ENCODE measurements at places on chromosomes 5 and 9. TPM values are rescaled to one million over a fixed set of nuclear protein-coding genes. Genes with fewer than 3 reads are reported as not detected.

Gene SH3GL2
- not detected for total RNA-seq

Gene MARCOL
- not detected for total RNA-seq

Gene OR1L1
- total RNA-seq: not detected

Gene STPG3
- total RNA-seq: not detected

Gene TMEM215
- total RNA-seq: not detected

Gene CA9
- total RNA-seq: 0.09 TPM

Gene ZSWIM6
- total RNA-seq: 12.7 TPM

Gene SCGB3A2
- total RNA-seq: not detected

Gene PLEKHG4B
- total RNA-seq: 0.11 TPM

Gene GARIN3
- total RNA-seq: not detected

Gene PHYHD1
- total RNA-seq: 0.34 TPM

Gene MTAP
- total RNA-seq: 12.9 TPM

Gene ADAMTS19
- not detected for total RNA-seq

Gene MACROH2A1
- total RNA-seq: 139 TPM

Gene PCDHA1
- total RNA-seq: under 0.01 TPM

Gene ANKRD55
- total RNA-seq: 3.0 TPM

Gene BTNL3
- total RNA-seq: under 0.01 TPM

All from dermis lymphatic vessel endothelial cell (primary cell).